ENCODE measurements at places on chromosomes 2 and 18. TPM values are rescaled to one million over a fixed set of nuclear protein-coding genes. Genes with fewer than 3 reads are reported as not detected.

The SLC40A1 gene
- 0.39 TPM for total RNA-seq

The SLC4A5 gene
- total RNA-seq, result 9.7 TPM

The RAD51AP2 gene
- not detected for total RNA-seq

The EGR4 gene
- 0.30 TPM for total RNA-seq

The WDR35 gene
- 11.8 TPM for total RNA-seq

GRCh38 chr2:200454927-200455801 lies 54.7 kb downstream of the KCTD18 start:
- DNase-seq, result no peak

DNA sequence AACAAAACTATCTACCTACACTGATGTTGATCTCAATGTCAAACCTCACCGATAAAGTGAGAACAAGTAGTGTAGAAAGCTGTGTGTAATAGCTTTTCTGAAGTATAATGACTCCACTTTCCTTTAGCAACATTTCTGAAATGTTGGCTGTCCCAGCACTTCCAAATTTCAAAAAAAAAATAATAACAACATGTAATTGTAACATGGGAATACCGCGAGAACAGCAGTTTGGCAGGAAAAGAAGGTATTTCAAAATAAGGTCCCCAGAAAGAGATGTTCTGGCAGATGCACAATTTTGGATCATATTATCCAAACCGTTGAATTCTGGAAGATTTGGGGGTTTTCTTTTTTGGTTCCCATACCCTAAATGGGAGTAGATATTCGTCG lies 352.0 kb downstream of the ARHGAP15 start:
- DNase-seq, result no peak

DNA sequence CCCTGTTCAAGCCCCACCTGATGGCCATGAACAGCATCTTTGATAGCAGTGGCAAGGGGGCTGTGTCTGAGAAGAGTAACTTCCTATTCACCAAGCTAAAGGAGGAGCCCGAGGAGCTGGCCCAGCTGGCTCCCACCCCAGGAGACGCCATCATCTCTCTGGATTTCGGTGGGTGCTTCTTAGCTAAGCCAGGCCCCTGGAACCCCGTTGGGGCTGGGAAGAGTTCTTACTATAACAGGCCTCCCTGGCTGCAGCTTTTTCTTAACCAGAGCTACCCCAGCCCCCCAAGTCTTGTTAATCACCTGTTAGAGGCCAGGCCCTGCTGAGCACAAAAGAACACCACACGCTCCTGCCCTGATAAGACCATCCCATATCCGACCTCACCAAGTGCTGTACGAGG lies 79.4 kb downstream of the EPAS1 start:
- DNase-seq, result no peak

DNA sequence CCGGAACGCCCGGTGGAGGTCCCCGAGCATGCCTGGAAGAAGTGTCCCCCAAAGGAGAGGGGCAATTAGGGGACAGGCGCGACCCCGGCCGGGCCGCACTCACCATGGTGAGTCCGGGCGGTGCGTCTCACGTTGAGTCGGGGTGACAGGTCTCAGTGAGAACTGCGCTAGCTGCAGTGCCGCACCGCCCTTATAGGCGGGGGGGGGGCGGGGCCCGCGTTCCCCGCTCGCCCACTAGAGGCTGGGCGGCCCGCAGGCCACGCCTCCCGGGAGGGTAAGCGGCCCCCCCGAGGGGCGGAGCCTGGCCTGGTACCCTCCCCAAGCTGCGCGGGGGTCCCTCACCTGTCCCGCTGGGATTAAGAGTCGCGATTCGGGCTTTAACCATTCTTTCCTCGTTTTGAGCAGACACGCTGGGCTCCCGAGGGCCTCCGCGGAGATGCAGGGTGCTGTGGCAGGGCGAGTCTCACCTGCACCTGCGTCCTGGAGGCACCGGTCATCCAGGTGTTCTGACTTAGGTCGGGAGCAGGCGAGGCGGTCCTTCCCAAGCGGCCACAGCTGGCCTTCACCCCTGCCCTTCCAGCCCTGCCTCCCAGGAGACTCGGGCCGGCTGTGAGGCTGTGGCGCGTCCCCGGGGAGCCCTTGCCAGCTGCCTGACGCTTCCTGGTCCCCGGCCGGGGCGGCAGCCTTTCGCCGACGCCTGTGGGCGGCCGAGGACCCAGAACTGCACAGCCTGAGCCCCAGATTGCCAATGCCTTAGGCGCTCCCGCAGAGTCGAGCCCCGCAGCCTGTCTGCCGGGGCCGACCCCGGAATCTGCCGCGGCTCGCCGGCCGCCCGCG lies at the start of gene TUBA4A:
Gene TUBA4A, minus strand, starts transcription at position 166 of the 837 bp plus-strand sequence. Its CDS starts 60 bp downstream, at position 106.
- peak; percentile 93 for DNase-seq

DNA sequence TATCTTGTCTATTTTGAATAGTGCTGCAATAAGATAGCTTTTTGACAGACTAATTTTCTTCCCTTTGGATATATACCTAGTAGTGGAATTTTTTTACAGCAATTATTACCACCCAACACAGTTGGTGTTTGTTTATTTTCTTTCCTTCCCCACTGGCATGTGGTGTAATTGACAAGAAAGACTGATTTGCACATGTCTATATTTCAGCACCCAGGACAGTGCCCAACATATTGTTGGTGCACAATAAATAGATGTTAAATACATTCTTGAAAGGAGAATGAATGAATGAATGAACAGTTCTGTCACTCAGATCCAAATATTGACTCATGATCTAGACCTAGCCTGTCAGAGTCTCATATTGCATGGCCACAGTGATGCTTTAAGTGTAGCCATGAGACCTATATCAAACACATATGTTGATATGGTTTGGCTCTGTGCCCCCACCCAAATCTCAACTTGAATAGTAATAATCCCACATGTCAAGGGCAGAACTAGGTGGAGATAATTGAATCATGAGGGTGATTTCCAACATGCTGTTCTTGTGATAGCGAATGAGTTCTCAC lies 538.2 kb downstream of the NYAP2 start:
- DNase-seq, result no peak

- no peak for DNase-seq
These were observed 25.0 kb downstream of the DNER start for GRCh38 chr2:229689307-229689839.

- no peak for DNase-seq
These were observed 27.7 kb upstream of the DSC3 start for GRCh38 chr18:31070206-31070605.

DNA sequence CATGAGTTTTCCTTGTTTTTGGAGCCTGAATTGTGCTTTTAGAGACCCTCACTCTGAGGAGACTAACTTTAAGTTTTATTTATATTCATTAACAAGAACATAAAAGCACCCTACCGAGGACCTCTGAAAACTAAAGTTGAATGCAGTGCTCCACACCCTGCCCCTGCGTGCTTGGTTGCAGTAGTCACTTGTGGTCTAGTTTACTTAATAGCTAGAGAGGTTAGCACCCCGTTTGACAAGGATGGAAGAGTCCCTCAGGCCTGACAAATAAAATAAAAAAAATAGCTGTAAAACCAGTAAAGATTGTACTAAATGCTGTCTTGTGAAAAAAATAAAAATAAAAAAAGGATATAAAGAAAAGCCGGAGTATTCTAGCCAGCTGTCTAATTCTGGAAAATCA lies 395.2 kb downstream of the MTX2 start:
- DNase-seq, result no peak

DNA sequence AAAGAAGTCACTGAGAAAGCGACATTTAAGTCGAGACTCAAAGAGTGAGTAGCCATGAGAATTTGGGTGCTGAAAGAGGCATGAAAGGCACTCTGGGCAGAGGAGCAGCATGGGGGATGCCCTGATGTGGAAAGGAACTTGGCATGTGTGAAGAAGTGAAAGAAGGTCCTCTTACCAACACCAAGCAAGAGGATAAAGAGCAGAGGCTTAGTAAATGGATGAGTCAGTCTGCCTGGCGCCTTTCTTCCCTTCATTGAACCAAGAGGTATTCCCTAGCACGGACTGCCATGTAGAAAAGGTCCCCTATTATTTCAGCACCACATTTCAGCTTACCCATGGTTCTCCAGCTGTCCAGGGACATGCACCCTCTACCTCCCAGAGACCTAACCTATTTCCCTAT lies 221.1 kb upstream of the NRP2 start:
- DNase-seq, result no peak

DNA sequence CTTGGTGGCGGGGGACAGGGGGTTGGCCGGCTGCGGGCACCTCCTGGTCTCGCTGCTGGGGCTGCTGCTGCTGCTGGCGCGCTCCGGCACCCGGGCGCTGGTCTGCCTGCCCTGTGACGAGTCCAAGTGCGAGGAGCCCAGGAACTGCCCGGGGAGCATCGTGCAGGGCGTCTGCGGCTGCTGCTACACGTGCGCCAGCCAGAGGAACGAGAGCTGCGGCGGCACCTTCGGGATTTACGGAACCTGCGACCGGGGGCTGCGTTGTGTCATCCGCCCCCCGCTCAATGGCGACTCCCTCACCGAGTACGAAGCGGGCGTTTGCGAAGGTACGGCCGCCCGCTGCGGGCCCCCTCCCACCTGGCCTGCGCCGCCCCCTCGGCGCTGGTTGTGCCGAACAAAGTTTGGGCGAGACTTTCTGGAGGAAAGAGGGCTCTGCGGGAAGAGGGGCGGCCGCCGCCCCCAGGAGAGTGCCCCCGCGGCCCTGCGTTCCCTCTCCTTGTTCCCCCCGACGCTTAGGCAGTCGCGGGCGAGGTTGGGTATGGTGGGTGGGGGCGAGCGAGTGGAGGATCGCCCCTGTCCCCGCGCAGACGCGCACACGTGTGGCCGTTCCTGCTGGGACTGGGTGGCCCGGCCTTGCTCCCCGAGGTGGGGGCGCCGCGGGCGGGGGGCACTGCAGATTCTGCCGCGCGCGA lies 866 bp downstream of the CRIM1 start:
- peak; percentile 65 for DNase-seq

DNA sequence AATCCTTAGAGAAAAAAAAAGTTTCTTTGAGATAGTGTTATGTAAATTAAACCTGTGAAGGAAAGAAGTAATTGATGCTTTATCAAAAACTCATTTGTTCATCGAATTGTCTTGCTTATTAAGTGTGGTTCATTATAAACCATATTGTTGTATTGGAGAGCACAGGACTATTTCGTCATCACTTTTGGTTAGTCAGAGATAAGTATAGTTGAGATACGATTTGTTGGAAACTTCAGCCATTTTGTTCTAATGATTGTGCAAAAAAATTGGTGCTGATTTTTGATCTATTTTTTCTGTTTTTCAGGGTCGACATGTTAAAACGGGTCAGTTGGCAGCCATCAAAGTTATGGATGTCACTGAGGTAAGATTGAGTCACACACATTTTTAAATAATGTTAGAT lies 92.9 kb downstream of the MAP4K4 start:
- no peak for DNase-seq

DNA sequence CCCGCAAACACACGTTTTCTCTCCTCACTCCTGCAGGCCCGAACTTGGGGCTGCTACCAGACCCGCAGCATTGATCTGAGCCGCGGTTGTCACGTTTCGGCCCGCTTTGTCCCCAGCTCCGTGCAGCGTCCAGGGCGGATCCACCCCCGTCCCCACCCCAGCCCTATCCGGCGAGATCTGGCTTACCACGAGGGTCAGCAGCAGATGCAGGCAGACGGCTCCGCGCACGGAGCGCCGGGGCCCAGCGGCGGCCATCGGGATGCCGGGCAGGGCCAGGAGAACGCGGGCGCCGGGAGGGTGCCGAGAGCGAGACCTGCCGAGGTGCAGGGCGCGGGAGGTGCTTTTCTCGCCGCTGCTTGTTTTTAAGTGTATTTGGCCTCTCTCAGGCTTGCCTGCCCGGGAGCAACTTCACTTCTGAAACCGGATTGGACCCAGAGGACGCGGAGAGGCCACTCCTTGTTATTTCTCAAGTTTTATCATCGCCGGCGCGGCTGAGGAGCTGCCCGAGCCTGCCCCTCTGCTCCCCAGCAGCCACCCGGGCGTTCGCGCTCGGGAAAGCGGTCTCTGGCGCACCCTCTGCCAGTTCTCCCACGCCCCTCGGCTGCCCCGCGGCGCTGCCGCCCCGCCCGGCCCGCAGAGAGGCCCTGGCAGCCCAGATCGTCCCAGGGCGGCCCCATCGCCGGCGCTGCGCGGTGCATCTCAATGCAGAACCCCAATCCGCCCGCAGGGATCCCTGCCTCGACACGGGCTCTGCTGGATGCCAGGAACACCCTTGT lies at the start of gene DSC3:
Gene DSC3, minus strand, starts transcription at position 337 of the 776 bp plus-strand sequence. Its CDS starts 82 bp downstream, at position 255.
- no peak for DNase-seq

GRCh38 chr2:56729212-56729611 lies 545.4 kb downstream of the CCDC85A start:
- DNase-seq, result no peak

- no peak for DNase-seq
These were observed 62.2 kb upstream of the STPG4 start for GRCh38 chr2:47217277-47217676.

DNA sequence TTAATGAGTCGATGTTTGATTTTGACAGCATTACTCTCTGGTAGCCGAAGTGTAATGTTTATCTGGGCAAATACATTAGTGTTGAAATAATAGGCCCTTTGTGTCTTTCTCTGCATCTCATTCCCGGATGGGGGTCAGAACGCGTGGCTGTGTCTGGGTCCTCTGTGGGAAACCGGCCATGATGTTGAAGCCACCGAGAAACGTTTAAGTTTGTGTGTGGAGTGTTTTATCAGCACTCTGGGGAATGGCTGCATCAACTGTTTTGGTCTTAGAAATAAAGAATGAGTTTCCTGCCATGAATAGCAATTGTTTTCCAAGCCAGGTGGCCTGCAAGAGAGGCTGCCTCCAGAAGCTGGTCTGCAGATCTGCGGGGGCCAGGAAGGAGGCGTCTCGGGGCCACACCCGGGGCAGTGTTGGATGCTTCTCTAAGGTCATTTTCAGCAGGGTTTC lies 69.7 kb downstream of the RNF144A start:
- no peak for DNase-seq

DNA sequence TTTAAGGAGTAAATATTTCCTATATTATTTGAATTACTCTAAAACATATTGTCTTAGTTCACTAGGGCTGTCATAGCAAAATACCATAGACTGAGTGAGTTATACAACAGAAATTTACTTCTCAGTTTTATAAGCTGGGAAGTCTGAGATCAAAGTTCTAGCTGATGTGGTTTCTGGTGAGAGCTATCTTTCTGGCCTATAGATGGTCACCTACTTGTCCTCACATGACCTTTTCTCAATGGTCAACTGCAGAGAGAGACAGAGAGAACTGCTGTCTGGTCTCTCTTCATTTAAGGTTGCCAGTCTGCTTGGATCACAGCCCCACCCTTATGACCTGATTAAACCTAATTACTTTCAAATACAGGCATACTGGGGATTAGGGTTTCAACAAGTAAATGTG lies 490.9 kb downstream of the FBXO15 start:
- no peak for DNase-seq

DNA sequence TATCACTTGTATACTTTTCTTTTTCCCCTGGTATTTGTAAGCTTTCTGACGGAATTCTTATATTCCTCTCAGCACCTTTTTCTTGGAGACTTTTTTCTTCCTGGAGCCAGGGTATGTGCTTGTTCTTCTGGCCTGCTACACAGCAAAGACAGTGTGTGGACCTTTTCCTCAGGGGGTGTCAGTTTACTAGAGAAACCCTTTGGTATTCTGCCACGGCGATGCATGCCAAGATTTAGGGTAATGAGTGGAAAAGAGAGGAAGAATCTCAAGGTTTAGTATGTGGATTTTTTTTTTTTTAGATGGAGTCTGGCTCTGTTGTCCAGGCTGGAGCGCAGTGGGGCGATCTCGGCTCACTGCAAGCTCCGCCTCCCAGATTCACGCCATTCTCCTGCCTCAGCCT lies 152.2 kb downstream of the PHLPP1 start:
- DNase-seq, result no peak
